Stimulated activated naive CD8-positive, alpha-beta T cell treated with anti-CD3 and anti-CD28 coated beads, Interleukin-15, amount 100 ng/mL, for 72 hours (primary cell): ENCODE measurements at places on chromosomes 3 and 15.

DNA sequence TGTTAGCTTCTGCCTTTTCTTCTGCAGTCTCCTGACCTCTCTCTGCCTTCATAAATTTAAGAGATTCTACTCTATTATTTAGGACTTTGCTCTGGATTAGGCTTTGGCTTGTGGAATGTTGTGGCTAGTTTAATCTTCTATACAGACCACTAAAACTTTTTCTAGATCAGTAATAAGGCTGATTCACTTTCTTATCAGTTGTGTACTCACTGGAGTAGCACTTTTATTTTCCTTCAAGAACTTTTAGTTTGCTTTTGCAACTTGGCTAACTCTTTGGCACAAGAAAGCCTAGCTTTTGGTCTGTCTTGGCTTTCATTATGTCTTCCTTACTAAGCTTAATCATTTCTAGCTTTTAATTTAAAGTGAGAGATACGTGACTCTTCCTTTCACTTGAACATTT lies 265.5 kb upstream of the TBC1D5 start:
- DNase-seq: no peak

DNA sequence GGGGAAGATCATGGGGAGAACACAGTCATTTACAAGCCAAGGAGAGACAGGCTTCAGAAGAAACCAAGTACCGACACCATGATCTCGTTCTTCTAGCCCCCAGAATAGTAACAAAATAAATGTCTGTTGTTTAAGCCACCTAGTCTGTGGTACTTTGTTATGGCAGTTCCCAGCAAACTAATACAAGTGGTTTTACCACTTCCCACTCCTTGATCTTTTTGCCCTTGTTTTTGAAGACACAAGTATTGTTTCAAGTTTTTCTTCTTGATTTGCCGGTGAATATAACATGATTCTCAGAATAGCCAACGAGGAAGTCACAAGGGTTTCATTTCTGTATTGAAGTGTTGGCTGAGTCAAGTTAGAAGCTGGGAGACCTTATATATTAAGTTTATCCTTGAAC lies 220.3 kb downstream of the SOX2 start:
- DNase-seq: no peak

GRCh38 chr3:62149539-62149938 lies 223.8 kb downstream of the FEZF2 start:
- no peak for DNase-seq

DNA sequence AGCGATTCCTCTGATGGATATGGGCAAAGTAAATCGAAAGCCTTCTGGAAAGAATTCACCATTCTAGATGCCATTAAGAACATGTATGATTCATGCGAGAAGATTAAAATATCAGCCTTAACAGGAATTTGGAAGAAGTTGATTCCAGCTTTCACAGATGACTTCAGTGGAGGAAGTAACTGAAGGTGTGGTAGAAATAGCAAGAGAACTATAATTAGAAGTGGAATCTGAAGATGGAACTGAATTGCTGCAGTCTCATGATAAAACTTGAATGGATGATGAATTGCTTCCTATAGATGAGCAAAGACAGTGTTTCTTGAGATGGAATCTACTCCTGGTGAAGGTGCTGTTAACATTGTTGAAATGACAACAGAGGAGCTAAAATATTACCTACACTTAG lies 30.1 kb upstream of the TBC1D23 start:
- DNase-seq: no peak

- DNase-seq: no peak
Observed at GRCh38 chr3:154971341-154971740, 108.8 kb upstream of the MME start.

GRCh38 chr3:74055061-74055460 lies 430.3 kb upstream of the PDZRN3 start:
- DNase-seq: no peak

DNA sequence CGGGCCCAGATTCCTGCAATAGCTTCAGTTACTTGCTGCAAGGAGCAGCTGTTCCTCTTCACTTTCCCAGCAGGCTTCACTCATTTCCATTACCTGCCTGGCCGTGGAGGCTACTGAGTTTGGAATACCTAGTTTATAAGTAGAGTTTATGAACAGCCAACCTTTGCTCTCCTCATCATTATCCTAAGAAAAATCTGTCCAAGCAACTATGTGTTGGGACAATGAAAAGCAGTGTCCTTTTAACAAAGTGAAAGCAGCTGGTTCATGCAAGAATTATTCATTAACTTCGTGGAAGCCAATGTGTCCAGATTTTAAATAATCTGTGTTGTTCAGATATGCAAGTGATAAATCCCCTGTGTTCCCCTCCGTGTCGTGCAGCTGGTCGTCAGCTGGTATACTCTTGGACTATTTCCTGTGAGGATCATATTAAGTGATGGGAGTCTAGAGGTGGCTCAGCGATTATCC lies 39.3 kb upstream of the SSR3 start:
- no peak for DNase-seq

DNA sequence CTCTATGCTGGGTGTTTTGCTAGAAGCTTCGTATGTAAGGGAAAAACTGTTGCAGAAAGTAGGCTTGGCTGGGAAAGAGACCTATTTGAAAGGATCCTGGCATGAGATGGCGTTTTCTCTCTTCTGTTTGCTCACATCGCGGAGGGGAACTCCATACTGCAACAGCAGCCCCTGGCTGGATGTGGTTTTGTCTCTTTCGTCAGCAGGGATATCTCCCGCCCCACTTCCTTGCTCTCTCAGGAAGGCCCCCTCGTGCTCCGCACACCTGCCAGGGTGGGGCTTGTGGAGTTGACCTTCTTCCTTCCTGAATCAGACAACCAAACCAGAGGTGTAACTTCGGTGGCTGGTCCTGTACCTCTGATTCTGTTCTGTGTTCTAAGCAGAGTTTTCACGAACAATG lies 26.4 kb upstream of the MYZAP start:
- peak; percentile 40 for DNase-seq

GRCh38 chr3:36734742-36735141 lies 29.6 kb downstream of the DCLK3 start:
- DNase-seq: no peak

DNA sequence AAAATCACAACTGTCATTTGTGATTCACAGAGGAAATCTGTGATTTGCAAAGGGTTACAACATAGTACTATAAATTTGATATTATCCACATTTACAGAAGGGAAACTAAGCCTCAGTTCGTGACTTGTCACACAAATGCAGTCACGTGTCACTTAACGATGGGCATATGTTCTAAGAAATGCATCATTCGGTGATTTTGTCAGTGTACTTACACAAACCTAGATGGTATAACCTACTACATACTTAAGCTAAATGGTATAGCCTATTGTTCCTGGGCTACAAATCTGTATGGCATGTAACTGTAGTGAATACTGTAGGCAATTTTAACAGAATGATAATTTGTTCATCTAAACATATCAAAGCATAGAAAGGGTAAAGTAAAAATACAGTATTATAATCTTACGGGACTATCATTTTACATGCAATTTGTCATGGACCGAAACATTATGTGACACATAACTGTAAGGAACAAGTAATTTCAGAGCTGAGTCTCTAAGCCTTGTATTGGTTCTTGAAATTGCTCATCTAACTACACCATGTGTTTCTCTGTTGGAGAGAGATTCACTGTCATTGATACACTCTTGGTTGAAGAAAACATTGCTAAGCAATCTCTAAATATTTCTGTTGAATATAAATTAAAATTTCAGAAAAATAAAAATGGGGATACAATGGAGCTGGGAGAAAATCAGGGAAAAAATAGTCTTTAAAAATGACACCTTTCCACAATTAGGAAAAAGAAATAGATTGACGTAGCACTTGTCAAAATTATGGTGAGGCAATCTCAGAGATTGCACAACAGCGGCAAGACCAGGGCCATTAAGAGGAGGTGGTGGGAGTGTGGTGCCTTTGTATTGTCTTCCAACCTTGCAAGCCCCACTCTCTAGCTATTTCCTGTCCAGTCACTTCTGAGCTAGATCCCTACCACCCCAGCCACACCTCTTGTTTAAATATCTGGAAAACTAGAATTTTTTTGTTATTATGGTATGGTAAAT lies 645.8 kb upstream of the TBL1XR1 start:
- DNase-seq: no peak

DNA sequence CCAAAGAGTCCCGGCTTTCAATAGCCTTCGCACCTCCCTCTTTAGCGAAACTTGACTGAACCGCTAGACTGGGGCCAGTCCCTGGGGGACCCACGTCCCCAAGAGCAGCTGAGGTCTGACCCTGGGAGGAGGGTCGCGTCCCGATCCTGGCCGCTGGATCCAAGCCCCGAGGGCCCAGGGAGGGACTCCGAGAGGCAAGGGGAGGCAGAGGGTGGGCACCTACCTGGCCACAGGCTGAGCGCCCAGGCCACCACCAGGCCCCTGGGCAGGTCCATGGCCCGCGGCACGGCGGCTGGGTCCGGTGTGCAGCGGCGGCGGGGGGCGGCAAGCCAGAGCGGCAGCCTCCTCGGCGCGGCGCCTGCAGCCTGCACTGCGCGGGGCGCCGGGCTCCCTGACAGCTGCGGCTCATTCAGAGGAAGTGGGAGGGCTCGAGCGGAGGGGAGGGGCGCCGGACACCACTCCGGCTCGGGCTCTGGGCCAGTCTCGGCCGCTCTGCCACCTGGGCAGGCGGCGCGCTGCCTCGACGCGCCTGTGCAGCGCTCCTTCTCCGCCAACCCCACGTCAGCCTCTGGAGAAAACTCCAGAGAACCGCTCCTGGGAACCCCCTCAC lies at the start of gene ITGA11:
Gene ITGA11, minus strand, starts transcription at position 372 of the 610 bp plus-strand sequence. Its CDS starts 97 bp downstream, at position 275.
- DNase-seq: no peak

DNA sequence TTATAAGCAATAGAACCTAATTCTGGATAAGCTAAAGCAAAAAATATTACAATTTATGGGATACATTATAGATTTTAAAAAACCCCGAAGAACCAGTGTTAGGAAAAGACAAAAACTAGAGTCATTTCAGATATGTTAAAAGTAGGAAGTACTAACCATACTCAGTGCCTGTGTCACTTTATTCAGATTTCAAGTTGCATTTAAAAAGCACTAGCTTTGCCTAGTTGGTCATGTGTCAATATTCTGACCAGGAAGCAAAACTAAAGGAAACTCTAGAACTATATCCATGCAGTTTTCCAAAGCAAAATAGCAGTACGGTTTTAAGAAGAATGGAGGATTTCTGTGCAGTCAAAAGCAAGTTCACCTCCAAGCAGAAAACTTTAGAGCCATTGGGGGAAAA lies 88.4 kb downstream of the RAP2B start:
- DNase-seq: no peak

GRCh38 chr3:143531101-143531500 lies 317.2 kb downstream of the SLC9A9 start:
- DNase-seq: no peak

DNA sequence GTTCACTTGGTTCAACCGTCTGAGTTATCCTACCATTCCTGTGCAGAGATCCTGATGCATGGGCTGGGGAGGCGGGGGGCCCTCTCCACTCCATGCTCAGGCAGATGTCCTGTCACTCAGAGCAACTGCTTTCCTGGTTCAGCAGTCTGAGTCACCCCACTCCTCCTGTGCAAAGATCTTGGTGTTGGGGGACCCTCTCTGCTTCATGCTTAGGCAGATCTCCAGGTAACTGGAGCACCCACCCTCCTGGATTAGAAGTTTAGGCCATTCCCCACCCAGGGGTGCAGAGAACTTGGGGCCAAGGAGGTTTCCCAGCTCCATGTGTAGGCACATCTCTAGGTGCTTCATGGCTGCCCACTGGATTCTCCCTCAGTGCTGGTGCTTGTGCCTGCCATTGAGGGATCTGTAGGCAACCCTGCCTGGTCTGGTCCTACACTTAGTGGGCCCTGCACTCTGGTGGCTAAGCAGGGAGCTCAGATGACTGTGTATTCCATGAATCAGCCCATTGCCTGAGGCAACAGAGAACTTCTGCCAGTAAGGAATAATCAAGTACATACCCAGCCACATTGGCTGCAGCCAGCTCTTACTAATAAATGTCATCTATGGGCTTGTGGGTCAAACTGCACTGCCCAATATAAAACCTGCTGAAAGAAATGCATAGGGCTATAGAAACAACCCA lies 465.4 kb upstream of the THBS1 start:
- no peak for DNase-seq

DNA sequence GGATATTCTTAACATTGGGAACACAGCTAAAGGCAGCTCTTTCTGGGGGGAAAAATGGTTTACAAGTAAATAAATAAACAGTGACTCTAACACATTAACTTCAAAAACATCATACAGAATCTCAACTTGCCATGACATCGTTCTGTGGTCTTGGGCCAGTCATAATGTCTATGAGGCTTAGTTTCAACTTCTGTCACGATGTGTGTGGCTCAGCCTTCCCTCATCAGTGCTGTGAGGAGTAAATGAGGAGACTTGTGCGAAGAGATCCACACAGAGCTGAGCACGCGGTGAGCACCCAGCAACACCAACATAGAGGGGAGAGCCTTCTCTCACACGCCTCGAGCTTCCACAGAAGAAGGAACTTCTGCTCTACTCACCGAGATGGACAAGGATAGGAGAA lies 49.0 kb downstream of the DZIP1L start:
- DNase-seq: peak; percentile 43

- no peak for DNase-seq
Observed at GRCh38 chr3:132629928-132630327, 29.7 kb downstream of the ACAD11 start.

DNA sequence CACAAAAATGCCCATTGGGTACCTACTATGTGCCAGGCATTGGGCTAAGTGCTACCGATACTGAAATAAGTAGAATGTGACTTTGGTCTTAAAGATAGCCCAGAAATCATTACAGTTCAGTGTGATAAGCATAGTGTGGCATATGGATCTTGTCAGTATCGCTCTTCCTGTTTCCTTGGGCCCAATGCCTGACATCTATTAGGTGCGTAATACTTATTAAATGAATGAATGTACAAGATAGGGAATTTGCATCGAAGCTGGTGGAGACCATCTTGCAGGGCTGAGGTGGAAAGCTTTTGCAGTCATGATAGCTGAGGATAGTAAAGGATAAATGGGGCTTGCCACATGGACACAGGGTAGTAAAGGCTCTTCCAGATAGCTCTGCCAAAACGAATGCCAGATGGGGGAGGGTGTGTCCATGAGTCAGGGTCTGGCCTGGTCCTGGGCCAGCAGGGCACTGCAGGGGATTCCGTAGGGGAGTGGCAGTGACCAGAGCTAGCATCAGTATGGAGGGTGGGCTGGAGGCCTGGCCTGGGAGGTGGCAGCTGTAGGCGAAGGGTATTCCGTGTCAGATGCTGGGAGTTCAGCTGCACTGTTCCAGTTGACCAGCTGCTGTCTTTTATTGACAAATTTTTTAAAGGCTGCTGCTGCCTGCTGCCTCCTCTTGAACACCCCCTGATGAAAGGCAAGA lies 23.5 kb downstream of the TSEN2 start:
- DNase-seq: no peak

GRCh38 chr3:49591615-49592014 lies 37.3 kb downstream of the BSN start:
- DNase-seq: no peak

GRCh38 chr15:90205886-90206285 lies 4.8 kb downstream of the SEMA4B start:
- no peak for DNase-seq

DNA sequence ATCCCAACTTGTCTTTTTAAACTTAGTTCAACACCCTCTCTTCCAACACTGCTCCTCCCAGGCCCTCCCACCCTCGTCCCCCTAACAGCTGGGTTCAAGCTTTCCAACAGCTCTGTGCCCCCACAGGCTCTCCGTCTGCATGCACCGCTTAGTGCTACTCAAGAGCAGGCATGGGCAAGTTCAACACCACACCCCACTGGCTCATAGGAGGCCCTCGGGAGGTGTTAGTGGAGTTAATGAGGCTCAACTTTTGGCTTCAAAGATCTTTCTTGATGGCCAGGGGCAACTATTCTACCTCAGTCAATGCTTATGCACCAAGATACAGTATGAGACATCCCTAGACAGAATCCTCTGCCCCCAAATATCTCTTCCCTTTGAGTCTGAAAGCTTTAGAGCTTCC lies 114.4 kb downstream of the ANP32A start:
- DNase-seq: no peak
